ENCODE measurements at places on chromosomes 2 and 18.
A peak's percentile ranks its signal among the peaks of the same experiment; 100 is the strongest.

DNA sequence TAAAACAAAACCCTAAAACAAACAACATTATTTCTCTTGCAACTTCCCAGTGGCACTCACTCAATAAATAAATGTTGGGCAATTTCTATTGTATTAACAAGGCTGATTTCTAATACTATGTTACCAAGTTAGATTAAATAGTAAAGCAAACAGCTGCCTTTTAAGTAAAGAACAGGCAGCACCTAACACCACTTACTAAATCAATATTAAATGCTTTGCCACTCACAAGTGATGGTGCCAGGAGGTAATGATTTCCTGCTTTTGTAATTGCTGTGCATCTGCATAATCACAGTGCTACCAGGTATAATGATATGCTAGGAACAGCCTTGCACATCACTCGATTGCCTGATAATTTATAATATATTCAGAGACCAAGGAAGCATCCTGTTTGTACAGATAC, 276.5 kb downstream of the NBAS start:
- DNase-seq, result no peak

- DNase-seq, result no peak
These were observed 134.1 kb upstream of the LGALSL start for GRCh38 chr2:64319896-64320295.

- DNase-seq, result no peak
These were observed 685.1 kb downstream of the NRXN1 start for GRCh38 chr2:50346629-50347357.

GRCh38 chr2:106882673-106883072, 3.3 kb downstream of the ST6GAL2 start:
- DNase-seq, result no peak

GRCh38 chr2:192236136-192236535, 41.4 kb upstream of the TMEFF2 start:
- DNase-seq, result no peak

DNA sequence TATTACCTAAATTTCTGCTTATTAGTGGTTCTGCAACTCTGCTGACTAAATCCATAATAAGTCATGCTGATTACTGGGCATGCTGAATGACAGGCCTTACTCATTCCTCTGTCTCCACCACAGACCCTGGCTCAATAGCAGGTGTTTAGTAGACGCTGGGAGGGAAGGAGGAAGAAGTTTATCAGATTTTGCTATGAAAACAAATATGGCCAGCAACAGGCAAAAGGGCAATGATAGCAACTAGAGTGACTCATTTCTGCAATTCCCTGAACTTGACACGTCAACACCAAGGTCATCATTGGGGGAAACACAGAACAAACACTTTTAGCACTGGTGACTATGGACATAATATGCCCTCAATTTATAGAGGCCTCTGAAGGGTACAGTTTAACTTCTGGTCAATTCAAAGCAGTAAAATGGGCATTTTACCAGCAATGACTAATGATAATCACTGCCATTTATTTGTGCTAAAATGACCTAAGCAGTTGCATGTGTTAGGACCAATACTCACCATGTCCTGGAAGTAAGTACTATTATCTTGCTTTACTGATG, 35.2 kb downstream of the TMEM163 start:
- DNase-seq, result peak; percentile 90

- DNase-seq, result peak; percentile 61
These were observed 113.3 kb upstream of the SERTAD2 start for GRCh38 chr2:64766841-64767669.

DNA sequence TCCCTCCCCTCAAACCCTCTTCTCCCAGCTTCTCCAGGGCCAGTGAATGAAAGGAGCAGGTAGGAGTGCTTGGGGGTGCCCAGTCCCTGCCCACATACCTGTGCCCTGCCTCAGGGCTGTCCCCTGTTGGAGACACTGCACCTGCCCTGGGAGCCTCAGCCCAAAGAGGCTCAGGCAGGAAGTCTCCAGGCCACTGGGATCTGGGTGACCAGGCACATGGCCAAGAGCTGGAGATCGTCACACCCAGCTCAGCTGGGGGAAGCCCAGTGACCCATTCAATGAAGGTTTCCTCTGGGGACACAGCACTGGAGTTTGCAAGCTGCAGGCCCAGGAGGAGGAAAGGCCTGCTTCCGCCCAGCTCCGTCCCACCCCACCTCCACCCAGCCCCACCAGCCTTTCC, 156.4 kb downstream of the ZFP36L2 start:
- DNase-seq, result peak; percentile 60

- no peak for DNase-seq
These were observed 1311.7 kb upstream of the CDH2 start for GRCh38 chr18:29488617-29489016.

DNA sequence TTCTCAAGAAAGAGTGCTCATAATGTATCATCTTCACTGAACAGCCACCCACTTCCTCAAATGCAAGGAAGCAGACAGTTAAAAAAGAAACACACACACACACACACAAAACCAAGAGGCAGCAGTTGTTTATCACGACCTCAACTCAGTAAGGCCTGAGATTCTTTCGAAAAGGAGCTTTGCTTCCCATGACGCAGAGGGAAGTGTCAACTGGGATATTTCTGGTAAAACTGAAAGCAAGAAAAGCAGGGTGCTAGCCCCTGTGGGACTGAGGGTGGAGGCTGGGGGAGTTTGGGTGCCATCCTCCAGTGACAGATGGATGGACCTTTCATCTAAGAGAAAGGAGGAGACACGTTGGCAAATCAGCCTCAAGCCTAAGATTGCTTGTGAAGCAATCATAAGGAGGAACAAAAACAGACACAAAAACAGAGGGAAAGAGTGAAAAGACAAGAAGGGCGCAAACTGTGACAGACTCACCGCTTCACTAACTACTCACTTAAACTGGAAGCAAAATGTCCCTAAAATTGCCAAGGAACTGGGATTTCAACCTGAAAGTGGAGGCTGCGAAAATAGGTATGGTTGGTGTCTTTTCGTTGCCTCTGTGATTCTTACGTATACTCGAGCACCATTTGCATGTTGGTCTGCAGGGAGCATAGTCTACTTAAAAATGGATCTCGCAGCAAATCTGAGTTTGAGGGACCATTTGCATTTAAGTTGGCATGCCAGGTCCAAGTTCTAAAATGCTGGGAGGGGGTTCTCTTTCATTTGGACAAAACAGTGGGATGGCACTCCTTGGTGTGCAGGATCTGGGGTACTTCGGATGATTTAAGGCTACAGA, at the start of gene ARHGAP25:
TSS of gene ARHGAP25 (plus strand) at position 124 of the 838 bp plus-strand sequence. CDS start at position 513, 389 bp downstream.
- no peak for DNase-seq

- no peak for DNase-seq
These were observed 27.2 kb upstream of the DOCK10 start for GRCh38 chr2:225069477-225069876.

DNA sequence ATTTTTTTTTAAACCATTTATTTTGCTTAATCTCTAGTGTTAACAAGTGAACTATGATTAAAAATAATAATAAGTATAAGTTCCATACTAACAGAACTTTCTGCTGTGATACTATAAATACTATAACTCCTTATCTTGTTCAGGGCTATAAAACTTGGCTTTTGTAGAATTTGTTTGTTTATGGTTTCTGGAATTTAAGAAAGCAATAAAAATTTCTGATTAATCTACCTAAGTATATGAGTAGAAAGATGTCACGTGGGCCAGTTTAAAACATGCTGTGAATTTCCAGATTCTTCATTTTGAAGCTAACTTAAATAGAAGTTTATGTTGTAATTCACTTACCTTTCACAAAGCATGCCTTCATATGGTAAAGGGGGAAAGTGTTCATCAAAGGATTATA, 1236.3 kb upstream of the ACVR2A start:
- DNase-seq, result no peak

DNA sequence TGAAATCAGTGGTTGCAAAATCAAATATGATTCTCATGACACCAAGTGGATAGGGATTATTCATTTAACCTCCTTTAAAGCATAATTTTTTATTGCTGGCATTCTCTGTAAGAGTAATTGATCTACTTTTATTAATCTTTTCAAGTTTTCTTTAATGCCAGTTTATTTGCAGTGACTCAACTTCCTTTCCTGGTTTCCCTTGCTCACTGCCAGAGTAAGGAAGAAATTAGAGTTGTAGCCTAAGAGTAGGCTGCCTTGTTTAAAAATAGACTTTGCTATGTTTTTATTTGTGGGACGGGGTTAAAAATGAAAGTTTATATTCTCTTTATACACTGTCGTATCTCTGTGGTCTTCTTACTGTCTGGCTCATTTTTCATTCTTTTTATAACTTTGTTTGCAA, 148.6 kb downstream of the WDR7 start:
- no peak for DNase-seq

DNA sequence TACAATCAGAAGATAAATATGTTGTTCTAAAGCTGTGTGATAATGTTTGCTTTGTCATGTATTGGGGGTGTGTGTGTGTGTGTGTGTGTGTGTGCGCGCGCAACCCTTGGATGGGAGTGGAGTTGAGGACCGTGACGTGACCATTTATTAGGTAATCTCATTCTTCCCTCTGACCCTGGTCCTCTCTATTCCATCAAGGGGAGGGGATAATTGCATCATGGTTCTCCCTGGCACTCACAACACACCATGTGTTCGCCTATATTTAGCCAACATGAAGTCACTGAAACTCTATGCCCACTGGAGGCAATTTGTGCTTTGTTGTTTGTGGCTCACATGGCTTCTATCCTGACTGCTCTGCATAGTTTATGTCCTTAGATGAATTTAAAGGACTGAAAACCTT, 79.8 kb upstream of the LRPPRC start:
- DNase-seq, result no peak

- no peak for DNase-seq
These were observed 114.8 kb downstream of the MIB1 start for GRCh38 chr18:21855432-21855831.

GRCh38 chr2:127140538-127140937, 33.6 kb upstream of the BIN1 start:
- no peak for DNase-seq

DNA sequence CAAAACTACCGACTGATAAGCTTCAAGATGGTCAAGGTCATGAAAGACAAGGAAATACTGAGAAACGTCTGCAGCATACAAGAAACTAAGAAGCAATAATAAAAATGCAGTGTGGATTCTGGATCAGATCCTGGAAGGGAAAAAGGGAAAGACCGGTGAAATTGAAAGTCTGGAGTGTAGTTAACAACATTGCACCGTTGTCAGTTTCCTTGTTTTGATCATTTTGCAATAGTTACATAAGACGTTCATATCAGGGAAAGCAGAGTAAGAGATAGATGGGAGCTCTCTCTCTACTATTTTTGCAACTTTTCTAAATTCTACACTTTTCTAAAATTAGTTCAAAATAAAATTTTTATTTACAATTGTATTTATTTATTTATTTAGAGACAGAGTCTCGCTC, 15.0 kb upstream of the ZNF407 start:
- DNase-seq, result no peak

GRCh38 chr2:57987835-57988573, 58.6 kb upstream of the VRK2 start:
- DNase-seq, result no peak

DNA sequence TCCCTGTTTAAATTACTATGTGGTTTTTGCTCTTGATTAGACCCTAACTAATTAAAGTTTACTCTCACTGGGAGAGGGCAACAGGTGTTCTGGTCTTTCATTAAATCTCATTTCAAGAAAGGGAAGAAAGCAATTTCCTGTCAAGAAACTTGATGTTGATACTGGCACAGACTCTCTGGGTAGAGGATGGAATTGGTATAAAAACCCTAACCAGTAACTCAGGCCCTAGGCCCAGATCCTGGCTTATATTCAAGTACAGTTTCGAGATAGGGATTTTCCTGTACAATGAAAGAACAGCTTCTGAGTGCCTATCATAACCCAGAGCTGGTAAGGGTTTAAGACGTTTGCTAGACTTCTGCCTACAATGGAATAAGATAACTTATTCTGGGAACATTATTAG, 61.6 kb upstream of the ACYP2 start:
- no peak for DNase-seq

DNA sequence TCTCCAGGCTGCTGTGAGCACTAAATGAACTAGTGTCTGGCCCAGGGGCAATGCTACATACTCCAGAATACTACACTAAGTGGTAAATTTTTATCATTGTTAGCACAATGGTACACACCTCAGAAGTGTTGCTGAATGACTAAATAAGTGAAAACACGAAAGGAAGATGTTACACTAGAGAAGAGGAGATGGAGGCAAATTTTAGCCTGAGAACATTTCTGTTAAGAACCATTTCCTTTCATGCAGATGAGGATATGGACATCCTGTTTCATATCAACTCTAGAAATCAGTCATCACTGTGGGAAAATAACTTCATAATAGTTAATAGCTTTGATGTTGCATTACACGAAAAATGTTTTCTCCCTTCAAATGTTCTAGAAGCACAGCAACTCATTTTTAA, 117.6 kb upstream of the STK17B start:
- no peak for DNase-seq

DNA sequence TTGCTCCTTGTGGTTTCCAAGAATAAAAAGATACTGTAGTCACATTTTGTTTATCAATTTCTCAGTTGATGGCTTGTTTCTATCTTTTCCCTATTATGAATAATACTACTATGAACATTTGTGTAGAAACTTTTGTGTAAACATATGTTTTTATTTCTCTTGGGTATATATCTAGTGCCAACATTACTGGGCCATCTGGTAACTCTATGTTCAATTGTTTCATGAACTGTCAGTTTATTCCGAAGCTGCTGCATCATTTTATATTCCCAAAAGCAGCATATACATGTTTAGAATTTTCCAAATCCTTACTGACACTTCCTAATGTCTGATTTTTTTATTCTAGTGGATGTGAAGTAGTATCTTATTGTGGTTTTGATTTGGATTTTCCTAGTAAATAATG, 737.6 kb upstream of the TMEFF2 start:
- DNase-seq, result no peak

DNA sequence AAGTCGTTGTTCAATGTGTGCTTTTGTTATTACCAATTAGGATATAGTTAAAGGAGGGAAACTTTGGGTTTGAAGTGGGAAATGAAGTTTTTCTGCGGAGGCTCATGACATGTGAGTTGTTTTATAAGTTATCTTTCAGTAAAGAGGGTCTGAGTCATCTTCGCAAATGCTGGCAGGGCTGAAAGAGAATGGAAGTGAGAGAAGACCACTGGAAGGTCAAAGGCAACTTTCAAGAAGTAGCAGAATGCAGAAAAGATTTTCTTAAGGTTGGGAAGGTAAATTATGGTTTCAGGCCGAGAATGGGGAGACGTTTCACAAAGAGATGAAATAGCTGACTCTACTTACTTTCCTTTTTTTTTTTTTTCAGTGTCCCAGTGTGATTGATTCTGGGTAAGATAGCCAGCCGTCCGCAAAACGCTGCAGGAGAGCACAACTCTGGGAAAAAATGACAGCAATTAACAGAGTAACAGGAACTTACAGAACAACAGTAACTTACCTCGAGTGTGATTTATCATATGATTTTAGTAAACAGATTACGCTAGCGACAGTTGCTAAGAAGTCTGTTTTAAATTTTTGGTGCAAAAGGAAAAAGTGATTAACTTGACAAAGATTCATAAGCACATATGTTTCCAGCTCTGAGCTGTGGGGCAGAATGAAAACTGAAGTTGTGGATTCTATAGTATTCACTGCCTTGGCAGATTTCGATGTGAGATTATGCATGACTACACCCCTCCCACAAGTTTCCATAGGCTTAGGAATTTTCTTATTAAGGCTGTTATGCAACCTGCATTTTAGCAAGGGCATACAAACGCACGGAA, 46.8 kb upstream of the ACTR3 start:
- peak; percentile 28 for DNase-seq

Data from stomach (tissue), 19 donors.